ENCODE measurements at places on chromosomes 7 and 10.

- DNase-seq: peak; percentile 66
These were observed 37.7 kb downstream of the RABGEF1 start for GRCh38 chr7:66778201-66778600.

DNA sequence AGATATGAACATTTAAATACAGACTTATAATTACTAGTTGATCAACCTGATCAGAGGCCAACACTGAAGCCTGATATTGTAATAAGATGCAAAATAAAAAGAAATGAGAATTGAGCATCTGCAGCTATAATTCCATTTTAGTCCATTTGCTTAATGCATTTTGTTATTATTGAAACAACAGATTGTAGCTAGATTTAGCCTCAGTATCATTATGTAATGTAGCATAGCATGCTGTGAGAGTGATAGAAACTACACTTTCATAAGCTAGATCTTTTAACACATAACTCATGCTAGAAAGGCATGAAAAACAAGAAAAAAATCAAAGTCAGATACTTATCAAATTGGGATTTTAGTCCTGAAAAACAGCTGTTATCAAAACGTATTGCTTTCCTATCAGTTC lies 292.7 kb upstream of the ADARB2 start:
- no peak for DNase-seq

DNA sequence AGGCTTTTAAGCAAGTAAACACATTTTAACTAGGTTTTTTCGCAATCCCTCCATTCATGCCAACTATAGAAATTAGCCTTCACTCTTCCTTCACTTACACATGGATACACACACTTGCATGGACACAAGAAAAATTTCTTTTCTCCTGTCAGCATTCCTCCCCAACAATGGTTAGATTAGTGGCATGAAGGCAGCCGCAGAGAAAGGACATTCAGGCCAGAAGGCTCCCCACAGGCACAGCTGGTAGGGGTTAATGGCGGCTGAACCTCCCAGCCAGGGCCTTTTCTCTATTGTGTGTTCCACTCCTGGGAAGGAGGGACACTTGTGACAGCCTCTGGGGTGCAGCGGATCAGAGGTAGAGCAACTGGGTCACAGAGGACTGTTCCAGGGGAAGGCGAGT lies 255.0 kb upstream of the SP8 start:
- DNase-seq: no peak

DNA sequence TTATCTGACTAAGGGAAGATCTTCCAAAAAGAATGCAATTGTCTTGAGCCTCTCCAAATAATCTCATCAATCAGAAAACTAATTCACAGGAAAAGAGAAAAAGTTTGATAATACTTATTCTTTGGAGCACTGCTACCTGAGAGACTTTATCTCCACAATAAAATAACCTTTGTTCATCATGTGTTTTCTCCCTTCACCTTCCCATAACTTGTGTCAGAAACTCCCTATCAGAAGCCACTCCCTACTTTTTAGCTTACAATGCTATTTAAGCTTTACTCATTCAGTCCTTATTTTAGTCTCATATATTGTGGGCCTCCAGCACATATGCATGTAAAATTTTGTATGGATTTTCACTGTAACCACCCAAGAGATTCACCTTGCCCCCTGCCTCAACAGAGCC lies 998 bp downstream of the CYP3A43 start:
- no peak for DNase-seq

- peak; percentile 21 for DNase-seq
These were observed 674 bp upstream of the OSBPL3 start for GRCh38 chr7:24980534-24981170.

GRCh38 chr7:35333265-35333664 lies 79.4 kb upstream of the TBX20 start:
- DNase-seq: no peak

DNA sequence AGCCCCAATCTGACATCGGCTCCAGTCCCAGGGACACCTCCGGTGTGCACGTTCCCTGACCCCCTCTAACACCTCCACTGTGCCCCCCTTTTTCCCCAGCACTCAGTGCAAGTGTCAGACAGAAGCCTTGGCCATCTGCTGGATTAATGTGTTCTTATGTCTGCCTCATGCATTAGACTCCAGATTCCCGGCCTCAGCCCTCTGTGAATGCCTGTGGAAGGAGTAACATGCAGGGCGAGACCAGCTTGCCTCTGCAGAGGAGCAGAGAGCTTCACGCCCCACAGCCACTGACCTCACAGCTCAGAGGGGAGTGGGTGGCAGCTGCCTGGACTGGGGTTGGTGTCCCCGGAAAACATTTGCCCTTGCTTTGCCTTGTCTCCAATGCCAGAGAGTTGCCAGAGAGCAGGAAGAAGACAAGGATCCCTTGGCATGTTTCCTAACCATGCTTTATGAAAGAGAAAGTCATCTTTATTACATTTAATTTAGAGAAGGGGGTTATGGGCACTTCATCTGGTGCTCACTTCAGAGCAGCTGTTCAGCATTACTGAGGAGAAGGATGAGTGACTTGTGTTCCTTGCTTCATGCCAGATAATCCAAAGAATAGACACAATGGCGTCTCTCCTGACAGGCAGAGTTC lies 91.6 kb upstream of the CXCL12 start:
- no peak for DNase-seq

- DNase-seq: no peak
These were observed 19.3 kb downstream of the MYOF start for GRCh38 chr10:93462881-93463280.

DNA sequence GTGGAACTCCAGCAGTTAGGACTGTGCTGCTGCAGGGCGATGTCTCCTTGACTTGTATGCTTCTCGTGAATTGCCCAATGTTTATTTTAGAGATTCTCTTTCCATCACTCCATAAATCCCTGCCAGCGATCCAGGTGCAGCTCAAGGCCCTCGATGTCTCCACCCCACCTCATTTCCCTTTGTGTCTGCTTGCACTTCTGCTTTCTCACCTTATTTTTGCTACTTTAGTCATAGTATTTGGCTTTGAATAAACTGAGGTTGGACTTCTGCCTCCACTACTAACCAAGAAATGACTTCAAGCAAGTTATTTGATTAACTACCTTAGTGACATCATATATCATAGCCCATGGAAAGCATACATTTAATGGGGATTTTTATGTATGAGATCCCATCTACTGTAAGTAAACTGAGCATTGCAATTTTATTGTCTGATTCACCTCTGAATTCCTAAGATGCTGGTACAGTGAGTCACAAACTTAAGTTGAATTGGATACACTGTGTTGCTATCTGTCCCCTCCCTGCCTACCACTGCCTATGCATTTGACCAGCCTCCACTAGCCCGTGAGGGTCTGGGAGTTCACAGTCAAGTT lies 255.8 kb downstream of the ABCA13 start:
- peak; percentile 25 for DNase-seq

GRCh38 chr7:3164380-3164792 lies 120.7 kb upstream of the CARD11 start:
- DNase-seq: no peak

GRCh38 chr7:2761801-2762497 lies 73.9 kb downstream of the AMZ1 start:
- no peak for DNase-seq

GRCh38 chr7:50982626-50983025 lies 199.9 kb upstream of the GRB10 start:
- DNase-seq: no peak

- DNase-seq: no peak
These were observed 66.6 kb downstream of the PLXNA4 start for GRCh38 chr7:132509643-132510042.

DNA sequence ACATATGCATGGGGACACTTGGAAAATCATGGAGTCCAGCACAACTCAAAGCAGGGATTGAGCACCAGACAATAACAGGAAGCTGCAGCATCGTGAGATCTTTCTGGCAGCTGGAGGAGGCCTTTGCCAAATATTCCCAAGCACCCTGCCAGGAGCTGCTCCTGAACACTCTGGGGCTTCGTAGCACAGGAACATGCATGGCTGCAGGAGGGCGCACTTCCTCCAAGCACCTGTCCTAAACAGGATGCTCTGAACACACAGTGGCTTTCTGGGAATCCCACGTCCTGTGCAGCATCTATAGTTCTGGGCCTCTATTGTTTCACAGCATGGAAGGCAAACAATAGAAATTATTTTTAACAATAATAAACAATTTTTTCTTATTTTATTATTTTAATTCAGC lies 4.1 kb downstream of the ABLIM1 start:
- DNase-seq: no peak

DNA sequence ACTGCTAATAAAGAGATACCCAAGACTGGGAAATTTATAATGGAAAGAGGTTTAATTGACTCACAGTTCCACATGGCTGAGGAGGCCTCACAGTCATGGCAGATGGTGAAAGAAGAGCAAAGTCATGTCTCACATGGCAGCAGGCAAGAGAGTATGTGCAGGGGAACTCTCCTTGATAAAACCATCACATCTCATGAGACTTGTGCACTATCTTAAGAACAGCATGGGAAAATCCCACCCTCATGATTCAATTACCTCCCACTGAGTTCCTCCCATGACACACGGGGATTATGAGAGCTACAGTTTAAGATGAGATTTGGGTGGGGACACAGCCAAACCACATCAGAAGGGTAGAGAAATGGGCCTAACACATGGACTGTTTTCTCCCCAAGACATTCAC lies 156.3 kb downstream of the CCDC71L start:
- peak; percentile 44 for DNase-seq

GRCh38 chr10:131116991-131117375 lies 194.5 kb downstream of the TCERG1L start:
- no peak for DNase-seq

DNA sequence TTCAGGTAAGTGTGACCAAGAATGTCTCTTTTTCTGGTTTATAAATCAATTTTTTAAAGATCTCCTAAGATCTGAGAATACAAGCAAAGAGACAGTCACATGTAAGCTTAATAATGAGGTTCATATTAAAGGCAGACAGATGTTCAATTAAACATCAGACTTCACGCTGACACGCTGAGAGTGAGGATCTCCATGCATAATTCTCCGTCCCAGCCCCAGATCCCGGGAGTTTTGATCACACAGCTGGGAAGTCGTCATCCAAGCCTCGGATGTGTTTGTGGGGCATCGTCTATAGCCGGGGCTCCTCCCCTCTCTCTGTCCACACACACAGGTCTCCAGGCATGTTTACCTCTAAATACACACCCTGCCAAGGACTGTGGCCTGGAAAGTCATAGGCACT lies 223.2 kb downstream of the PTPRN2 start:
- DNase-seq: no peak

- DNase-seq: no peak
These were observed 11.3 kb downstream of the PLCE1 start for GRCh38 chr10:94005050-94005449.

GRCh38 chr7:48718731-48719378 lies 205.5 kb upstream of the CDC14C start:
- no peak for DNase-seq

- DNase-seq: no peak
These were observed 56.8 kb downstream of the PPP1R3C start for GRCh38 chr10:91576096-91576545.

DNA sequence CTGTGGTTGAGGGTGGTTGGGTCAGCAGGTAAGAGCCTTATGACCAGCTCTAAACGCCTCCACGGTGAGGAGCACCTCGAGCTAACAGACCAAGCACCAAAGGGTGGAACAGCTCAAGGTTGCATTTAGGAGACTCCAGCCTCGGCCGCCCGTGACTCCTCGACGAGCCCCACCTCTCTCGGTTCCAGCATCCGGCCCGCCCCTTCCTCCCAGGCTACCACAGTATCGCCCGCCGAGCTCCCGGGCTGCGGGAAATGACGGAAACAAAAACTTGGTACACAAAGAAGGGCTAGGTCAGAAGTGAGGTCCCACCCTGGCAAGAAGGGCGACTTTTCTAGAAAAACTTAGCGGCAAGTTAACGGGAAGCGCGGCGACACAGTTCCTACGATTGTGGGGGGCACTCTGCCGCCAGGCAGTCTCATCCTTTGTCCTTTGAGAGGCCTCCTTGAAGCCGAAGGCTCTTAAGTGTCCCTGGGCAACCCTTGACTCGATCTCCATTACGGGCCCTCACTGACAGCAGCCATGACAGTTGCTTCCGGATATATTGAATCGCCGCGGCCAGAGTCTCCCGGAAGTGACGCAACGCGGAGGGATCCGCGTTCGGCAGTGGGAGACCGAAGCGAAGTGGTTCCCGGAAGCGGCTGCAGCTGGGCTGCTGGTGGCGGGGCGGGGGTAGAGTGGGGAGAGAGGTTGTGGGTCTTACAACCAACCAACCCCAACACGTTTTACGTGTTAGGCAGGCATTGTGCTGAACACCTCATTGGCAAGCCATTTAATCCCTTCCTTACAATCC lies 40.2 kb upstream of the ZNF518A start:
- DNase-seq: peak; percentile 98

- DNase-seq: no peak
These were observed 28.5 kb downstream of the NAPEPLD start for GRCh38 chr7:103120362-103120761.

DNA sequence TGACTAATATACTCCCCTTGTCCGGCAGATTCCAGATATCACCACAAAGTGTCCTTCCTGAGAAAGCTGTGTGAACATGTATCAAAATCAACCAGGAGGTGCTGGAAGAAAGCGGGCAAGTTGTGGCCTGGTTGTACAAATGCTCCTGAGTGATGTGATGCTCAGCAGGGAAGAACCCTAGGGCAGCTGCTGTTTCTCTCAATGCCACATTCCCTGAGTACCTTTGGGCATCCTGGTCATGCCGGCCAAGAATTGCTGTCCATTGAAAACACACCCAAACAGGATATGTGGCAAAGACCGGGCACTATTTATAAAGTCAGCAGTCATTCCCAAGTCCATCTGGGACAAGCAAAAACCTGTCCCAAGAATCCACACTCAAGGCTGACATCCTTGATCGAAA lies 7.8 kb upstream of the ADCY1 start:
- DNase-seq: no peak

DNA sequence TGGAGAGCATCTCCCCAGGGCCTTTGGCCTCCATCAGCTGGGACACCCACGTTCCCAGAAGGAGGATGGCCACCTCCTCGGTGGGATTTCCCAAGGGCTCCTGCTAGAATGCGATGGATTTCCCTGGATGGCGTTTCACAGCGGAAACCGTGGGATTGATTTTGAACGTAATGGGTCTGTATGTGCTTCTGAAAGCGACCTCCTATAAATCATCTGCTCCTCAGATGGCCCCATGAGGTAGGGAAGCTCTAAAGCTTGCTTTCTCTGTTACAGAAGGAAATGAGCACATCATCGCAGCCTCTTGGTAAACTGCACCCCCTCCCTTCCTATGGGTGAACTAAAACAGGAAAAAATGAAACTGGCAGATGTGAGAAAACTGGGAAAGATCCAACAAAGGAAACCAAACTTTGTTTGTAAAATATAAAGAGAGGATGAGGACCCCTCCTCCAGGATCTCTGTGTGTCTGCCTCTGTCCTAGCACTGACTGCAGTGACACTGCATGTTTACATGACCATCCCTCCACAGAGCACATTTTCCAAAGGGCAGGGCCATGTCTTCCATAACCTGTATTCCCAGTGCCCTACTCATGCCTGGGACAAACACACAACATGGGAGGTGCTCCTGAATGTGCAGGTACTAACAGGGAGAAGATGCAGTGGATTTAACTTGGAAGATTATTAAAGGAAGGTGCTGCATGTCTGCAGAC lies 57.6 kb downstream of the LYZL1 start:
- no peak for DNase-seq

GRCh38 chr7:351681-352480 lies 61.9 kb downstream of the FOXL3 start:
- no peak for DNase-seq

GRCh38 chr10:17144032-17144431 lies 14.4 kb upstream of the CUBN start:
- DNase-seq: no peak

- DNase-seq: no peak
These were observed 32.6 kb downstream of the NEUROD6 start for GRCh38 chr7:31307972-31308371.

Measured in fibroblast of skin of scalp (primary cell).